ENCODE measurements at places on chromosomes 13 and 19.

DNA sequence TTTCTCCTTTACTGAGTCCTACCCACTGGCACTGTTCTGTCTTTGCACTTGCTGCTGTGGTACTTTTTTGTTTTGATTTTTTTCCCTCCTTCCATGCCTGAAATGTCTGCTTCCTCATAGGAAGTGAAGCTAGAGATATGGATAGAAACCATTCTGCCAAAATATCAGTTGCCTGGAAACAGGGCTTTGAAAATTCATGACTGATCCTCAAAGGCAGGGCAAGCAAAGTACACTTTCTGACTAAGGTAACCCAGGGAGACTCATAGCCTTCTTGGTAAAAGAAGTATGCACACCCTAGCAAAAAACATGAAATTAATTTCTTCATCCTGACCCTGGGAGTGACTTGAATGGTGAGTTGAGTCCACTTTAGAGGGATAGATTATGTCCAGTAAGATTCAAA, 329.8 kb downstream of the MYO16 start:
- DNase-seq, result no peak

- DNase-seq, result no peak
Measured at GRCh38 chr13:101988140-101988539, 413.7 kb downstream of the FGF14 start.

- DNase-seq, result no peak
Measured at GRCh38 chr13:93080587-93080986, 146.0 kb upstream of the GPC6 start.

- no peak for DNase-seq
Measured at GRCh38 chr19:17236811-17237543, 8.7 kb downstream of the NR2F6 start.
